ENCODE measurements at places on chromosomes 16 and 17.

DNA sequence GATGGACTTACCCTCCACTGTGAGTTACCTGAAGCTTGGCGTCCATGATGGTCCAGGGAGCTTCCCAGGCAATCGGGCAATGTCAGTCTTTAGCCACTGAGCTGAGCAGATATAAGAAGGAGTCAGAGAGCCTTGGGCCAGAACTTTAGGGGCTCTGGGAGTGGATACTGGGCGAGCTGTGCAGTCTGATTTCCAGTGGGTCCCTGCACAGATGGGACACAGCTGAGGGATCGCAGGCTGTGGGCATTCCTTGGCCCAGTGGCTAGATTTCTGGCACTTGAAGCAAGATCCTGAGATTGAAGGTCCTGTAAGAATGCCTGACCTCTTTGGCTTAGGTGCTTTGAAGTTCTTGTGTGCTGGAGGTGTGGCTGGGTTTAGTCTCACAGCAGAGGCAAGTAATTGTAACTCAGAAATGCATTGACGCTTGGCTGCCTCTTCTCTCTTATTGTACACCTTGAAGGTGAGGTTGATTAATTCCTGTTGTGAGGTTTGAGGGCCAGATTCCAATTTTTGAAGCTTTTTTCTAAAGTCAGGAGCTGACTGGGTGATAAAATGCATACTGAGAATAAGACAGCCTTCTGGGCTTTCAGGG, 2283.8 kb downstream of the TP53TG3F start:
- DNase-seq: no peak

GRCh38 chr17:50174444-50174843, 8.6 kb downstream of the SGCA start:
- no peak for DNase-seq

DNA sequence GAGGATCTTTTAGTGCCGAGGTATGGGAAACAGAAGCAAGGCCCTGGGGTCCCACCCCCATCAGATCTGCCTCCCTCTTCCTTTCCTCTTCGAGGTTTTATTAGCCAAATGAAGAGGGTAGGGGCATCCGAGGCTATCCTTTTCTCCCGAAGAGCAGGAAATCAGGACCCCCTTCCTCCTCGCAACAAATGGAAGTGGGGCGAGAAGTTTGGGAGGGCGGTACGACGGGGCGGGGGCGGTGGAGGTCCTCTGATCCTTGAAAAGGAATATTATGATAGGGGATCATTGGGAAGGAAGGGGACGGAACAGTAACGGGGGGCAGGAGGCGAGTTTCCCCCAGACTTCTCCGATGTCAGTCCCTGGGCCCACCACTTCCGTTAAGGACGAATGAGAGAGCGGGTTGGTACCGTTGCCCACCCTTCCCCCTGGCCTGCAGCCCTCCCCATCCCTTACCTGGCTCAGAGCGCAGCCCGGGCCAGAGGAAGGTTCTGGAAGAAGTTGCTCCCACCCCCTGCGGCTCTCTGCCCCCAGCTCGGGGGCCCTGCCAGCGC, 309 bp downstream of the FOXJ1 start:
- DNase-seq: no peak

DNA sequence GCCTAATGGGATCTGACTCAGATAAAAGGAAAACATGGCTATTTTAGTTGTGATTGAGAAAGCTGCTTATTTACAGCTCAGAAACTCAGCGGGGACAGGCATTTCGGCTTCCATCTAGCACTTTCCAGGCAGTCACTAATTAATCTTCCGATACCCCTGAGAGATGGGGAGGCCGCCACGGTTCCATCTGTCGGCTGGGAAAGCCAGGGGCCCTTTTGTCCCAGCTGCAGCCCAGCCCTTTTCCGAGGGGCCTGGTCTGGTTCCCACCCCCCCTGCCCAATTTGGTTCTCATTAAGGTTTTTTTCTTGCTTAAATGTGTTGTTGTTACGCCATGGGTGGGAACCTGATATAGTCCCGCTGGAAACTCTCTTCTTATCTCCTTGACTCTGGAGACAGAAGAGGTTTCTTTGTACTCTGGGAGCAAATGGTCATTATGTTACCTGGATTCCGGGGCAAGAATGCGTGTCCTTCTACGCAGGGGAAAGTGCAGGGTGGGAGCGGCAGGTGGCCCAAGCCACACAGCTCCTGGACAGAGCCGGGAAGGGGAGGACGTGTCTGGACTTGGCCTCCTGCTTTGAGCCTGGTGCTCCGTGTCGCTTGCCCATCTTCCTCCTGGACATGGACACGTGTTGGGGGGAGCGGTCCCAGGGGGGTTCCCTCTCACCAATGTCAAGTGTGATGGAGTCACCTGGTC, 50.9 kb upstream of the GSE1 start:
- DNase-seq: no peak

DNA sequence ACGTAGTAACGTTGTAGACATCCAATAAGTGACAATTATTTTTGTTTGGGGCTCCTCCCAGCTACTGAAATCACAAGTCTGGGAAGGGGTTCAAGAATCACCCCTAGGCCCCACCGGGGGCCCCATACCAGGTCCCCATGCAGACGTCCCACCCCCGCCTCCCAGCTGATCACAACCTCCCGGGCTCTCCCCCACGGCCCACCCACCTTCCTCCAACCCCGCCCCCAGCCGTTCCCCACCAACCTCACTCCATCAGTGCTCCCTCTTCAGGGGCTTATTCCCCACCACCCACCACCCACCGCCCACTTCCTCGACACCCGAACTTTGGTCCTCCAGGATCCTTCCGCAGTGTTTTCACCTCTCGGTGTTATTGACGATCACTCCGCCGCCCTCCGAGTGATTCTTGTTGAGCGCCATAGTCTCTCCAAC, 240 bp downstream of the WBP2 start:
- no peak for DNase-seq

GRCh38 chr17:40086150-40087044, 14.0 kb downstream of the NR1D1 start:
- peak; percentile 74 for DNase-seq

DNA sequence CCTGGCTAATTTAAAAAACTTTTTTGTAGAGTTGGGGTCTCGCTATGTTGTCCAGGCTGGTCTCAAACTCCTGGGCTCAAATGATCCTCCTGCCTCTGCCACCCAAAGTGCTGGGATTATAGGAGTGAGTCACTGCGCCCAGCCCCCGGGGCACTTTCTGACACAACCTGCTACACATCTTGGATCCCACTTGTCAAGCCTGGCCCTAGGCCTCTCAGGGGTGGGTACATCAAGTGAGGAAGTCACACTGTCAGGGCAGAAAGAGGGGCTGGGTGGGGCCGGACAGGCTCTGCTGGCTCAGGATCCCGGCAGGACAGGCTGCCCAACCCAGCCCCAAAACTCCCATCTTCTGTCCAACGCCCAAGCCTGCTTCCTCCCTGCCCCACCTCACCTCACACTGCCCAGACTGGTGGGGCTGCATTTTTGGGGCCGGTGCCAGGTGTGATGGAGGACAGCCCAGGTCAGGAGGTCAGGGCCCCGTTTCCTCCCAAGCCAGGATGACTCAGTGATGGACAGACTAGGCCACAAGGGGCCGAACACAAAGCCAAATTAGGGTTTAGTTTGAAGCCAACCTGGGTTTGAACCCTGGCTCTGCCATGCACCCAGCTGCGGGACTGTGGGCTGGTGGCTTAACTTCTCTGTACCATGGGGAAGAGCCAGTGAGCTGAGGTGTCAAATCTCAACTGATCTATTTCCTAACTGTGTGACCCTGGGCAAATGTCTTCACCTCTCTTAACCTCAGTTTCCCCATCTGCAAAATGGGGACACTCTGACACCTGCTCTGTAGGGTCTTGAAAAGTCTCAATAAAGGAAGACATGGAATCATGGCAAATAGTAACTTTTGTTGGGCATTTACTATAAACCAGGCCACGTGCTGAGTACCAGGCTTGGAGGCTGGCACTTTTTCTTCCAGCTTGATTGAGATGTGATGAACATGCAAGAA, 8.9 kb upstream of the PPL start:
- DNase-seq: no peak

- DNase-seq: no peak
Observed at GRCh38 chr17:9028988-9029570, 7.8 kb downstream of the NTN1 start.

- no peak for DNase-seq
Observed at GRCh38 chr17:35931794-35932425, 1.3 kb upstream of the RDM1 start.

GRCh38 chr17:15377200-15377599, 35.8 kb upstream of the TEKT3 start:
- DNase-seq: no peak

- DNase-seq: no peak
Observed at GRCh38 chr16:57809276-57810196, 7.2 kb upstream of the KIFC3 start.

DNA sequence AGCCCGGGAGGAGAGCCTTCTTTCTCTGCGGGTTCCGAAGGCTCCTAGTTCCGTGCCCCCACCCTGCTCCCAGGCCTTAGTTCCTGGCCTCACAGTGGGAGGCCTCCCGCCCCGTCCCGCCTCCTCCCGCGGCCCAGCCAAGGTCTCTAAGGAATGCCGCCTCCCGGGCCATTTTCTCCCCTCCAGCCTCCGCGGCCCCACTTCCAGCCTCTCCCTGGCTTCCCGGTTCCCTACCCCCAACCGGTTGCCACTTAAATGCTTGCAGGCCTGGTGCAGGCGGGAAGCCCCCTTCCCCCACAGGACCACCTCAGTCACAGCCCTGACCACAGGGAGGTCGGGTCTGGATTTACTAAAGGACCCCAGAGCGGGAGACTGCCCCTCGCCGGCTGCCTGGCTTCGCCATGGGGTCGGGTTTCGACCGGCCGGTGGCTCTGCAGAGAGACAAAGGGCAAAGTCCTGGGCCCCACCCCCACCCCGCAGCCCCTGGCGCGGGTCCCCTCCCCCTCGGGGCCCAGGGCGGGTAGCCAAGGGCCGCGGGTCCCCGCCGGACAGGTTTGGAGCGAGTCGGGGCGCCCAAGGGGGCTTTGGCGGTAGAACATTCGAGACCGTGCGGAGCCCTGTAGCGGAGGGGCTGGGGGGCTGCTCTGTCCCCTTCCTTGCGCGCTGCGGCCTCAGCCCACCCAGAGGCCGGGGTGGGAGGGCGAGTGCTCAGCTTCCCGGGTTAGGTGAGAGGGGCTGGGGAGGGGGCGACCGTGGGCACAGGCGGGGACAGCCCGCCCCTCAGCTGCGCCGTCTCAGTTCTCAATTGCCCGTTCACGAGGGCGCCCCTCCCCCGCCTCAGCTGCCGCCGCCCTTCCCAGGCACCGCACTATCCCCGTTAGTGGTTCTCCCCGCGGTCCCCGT, 16.4 kb downstream of the IGF2BP1 start:
- no peak for DNase-seq

GRCh38 chr17:82503094-82503727, 16.3 kb upstream of the FOXK2 start:
- DNase-seq: no peak

- no peak for DNase-seq
Observed at GRCh38 chr17:21239680-21240368, 13.4 kb downstream of the NATD1 start.

DNA sequence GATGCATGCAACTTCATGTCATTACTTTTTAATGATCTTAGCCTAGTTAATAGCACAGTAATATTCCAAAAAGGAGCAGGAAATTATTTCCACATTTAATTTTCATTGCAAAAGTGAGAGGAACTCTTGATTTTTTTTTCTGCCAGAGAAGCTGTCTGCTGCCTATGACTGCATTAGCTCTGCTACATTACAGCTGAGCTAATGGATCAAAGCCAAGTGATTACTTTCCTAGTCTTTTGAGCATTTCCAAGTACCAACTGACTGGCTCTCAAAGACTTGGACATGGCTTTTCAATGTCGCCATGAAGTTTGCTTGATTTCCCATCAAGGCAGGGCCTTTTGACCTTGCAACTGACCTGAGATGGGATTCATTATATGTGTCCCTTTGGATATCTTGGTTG, 356.6 kb upstream of the XYLT1 start:
- no peak for DNase-seq

DNA sequence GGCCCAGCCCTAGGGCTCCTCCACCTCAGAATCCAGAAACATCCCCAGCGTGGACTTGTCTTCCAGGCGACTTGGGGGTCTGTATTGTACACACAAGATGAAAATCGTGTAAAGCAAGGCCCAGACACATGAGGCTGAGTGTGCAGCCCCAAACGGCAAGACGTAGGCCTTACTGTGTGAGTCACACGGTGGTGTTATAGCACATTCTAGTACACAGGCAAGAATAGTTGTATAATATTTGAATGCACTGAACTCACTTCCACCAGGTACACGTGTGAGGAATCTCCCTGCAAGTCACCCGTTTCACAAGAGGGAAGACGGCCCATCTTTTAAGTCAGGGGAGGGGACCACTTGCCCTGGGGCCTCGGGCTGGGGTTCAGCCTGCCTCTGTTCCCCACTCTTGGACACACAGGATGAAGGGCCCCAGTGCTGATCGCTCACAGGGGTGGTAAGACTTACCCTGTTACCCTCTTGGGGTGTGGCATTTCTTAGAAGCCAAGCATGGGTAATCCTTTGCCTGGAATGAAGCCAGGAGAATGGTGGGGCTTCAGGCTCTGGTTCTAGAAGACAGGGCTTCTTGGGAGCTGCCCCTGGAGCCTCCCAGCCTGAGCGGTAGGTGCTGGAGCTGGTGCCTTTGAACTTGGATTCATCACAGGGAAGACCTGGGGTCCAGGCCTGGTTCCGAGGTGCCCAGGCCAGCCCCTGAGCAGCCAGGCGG, 71.3 kb downstream of the SREBF1 start:
- no peak for DNase-seq

- DNase-seq: no peak
Observed at GRCh38 chr16:3645108-3645503, 9.4 kb upstream of the DNASE1 start.

DNA sequence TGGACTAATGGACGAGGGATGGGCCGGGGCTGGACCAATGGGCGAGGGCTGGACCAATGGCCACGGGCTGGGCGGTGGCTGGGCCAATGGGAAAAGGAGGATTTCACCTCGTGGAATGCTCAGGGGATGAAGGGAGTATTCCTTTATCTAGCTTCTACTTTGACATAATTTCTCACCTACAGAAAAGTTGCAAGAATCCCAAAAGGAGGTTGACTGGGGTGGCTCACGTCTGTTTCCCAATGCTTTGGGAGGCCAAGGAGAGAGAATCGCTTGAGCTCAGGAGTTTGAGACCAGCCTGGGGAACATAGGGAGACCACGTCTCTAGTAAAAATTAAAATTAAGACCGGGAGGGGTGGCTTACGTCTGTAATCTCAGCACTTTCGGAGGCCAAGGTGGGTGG, 5.7 kb upstream of the FLYWCH1 start:
- no peak for DNase-seq

GRCh38 chr17:19369846-19370492, 7.4 kb upstream of the B9D1 start:
- no peak for DNase-seq

DNA sequence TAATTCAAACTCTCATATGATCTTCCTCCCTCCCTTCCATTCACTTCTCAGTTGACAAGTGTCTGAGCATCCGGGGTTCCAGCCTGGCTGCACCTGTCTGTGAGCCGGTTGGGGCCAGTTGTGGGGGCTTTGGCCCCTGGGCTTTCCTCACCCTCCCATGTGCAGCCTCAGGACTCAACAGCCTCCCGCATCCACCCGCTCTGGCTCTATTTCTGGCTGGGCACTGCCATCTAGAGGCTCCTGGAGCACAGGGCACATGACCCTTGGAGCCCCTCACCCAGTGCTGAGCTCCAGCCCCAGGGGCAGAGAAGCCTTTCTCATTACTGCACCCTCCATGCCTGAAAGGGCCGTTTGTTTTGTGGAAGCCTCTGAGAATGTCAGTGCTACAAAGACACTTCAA, 43.3 kb downstream of the HAPSTR1 start:
- peak; percentile 74 for DNase-seq

Measured in stimulated activated CD4-positive, alpha-beta T cell treated with anti-CD3 and anti-CD28 coated beads, Interleukin-15, amount 100 ng/mL, for 24 hours (primary cell).